ENCODE measurements at places on chromosomes 3 and 15.

DNA sequence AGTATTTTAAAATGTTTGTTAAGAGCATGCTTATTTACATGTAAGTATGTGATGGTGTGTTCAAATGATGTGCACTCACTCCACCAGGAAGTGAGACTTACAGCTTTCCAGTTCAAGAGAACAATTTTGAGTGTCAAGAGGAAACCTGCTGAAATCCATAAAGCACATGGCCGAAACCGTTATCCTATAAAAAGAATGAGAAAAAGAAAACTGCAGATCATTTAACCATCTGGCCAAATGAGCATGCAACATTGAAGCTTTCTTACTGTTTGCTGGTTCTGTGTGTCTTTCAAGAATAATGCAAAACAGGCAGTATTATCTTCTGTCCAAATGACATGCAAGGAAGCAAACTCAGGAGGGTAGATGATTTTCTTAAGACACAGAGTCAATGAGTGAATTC lies 26.3 kb downstream of the GABRR3 start:
- H3K36me3 ChIP-seq, result no peaks in the 10 kb centered on the region
- H3K27me3 ChIP-seq, result no peaks in the 10 kb centered on the region
- no peak overlapping the region for H3K4me3 ChIP-seq

- no peaks in the 10 kb centered on the region for H3K36me3 ChIP-seq
- no peak for DNase-seq
Measured at GRCh38 chr3:46168583-46169345, 39.3 kb downstream of the CCR1 start.

DNA sequence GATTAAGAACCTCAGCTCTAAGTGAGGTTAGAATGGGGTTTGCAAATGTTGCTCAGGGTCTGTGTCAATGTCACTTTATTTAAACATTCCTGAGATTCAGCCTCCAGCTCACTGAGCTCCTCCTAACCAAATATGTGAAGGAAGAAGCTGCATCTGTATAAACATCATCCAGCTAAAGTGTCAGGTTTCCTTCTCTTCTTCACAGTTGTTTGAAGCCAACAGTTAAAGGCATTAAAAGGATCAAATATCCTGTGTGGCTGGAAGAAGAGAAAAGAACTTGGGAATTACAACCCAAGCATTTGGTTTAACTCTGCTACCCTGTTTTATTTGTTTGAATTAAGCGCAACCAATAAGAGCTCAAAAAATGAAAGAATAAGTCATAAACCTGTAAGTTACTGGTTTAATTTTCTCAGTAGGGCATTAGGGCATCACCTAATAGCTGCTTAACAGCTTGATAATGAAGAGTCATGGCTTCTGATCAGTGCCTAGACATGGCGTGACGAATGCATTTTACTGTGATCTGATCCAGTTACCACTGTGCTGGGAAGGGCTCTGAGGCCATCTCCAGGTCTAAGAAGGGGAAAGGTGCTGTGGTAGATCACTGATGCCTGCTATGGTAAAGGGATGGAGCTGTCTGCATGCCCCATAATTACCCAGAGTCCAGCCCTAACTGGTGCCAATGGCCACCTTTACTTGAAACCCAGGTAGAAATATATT lies 165.7 kb upstream of the TSC22D2 start:
- H3K27ac ChIP-seq, result no peak overlapping the region
- H3K4me3 ChIP-seq, result no peak overlapping the region
- no peaks in the 10 kb centered on the region for H3K27me3 ChIP-seq
- DNase-seq, result no peak
- H3K36me3 ChIP-seq, result no peaks in the 10 kb centered on the region

GRCh38 chr3:103693831-103694230 lies 1259.0 kb downstream of the ZPLD1 start:
- no peaks in the 10 kb centered on the region for H3K4me1 ChIP-seq
- H3K4me3 ChIP-seq, result no peak overlapping the region
- H3K36me3 ChIP-seq, result no peaks in the 10 kb centered on the region
- no peak for DNase-seq
- no peak overlapping the region for H3K27ac ChIP-seq
